Upper lobe of right lung (tissue), 1 donor: ENCODE measurements at places on chromosomes 12 and 14. TPM values are rescaled to one million over a fixed set of nuclear protein-coding genes. Genes with fewer than 3 reads are reported as not detected.

GSG1 gene
- total RNA-seq = not detected

ASIC1 gene
- 0.35 TPM for total RNA-seq

KIF5A gene
- 0.14 TPM for total RNA-seq

LRCOL1 gene
- 1.8 TPM for total RNA-seq

FOXA1 gene
- 20.6 TPM for total RNA-seq

PIANP gene
- total RNA-seq = 0.20 TPM

CLEC4C gene
- total RNA-seq = not detected

ENDOU gene
- 0.32 TPM for total RNA-seq

FITM1 gene
- 1.1 TPM for total RNA-seq

KRT6A gene
- 3.0 TPM for total RNA-seq

GRIP1 gene
- 5.2 TPM for total RNA-seq

DNA sequence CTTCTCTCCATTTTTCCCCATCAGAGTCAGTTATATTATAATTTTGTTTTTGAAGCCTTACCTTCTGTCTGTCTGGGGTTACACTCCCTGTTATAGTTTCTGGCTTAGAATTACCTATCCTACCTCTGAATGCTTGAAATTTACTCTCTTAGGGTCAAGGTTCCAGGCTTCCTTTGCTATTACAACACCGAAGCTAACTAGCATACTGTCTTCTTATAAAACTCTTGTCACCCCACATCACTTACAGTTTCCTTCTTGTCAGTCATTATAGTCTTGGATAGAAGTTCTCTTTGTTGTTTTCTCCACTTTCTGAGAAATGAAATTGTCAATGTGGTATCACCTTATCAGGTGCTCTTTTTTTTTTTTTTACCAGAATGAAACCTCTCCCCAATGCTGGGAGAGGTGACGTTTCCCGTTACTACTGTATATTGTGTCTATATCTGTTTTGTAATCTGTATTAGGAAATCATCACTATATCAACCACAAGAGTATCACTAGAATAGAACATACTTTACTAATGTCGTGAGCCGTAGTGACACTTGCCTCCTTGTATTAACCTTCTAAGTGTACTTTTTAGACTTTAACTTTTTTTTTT lies 69.2 kb upstream of the PSMA6 start:
- DNase-seq = no peak

GRCh38 chr12:99271071-99271470 lies 376.5 kb upstream of the GARIN6 start:
- DNase-seq = no peak

DNA sequence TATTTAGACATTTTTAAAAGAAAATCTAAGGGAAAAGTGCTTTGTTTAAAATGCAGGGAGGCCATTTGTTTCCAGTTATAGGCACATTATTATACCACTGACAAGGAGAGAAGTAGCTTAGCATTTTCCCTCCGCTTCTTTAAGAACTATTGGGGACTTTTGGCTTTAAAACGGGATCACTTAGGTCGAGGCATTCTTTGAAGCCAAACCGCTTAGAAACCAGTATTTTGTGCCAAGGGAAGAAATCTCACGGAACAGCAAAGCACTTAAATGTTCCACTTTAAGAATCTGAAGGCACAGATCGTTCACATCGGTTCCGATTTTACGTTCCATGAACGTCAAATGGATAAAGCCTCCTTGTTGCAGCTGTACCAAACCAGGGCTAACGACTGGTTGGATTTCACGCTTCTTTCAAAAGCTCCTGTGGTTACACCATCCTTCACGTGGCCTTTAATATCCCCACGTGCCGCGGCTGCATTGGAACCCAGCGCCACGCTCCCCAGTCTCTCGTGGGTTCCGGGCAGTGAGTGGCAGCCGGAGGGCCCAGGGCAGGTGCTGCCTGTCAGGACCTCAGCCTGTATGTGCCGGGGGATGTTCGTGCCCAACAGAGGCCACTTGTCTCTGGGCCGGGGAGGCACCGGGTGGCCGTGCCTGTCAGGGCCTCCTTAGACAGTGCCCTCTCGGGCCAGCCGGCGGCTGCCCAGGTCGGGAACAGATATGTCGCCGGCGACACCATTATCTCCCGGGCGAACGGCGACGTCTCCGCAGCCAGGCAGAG lies 195.4 kb downstream of the KIF26A start:
- peak; percentile 60 for DNase-seq

- no peak for DNase-seq
These were observed 51.0 kb downstream of the PAH start for GRCh38 chr12:102865821-102866615.

DNA sequence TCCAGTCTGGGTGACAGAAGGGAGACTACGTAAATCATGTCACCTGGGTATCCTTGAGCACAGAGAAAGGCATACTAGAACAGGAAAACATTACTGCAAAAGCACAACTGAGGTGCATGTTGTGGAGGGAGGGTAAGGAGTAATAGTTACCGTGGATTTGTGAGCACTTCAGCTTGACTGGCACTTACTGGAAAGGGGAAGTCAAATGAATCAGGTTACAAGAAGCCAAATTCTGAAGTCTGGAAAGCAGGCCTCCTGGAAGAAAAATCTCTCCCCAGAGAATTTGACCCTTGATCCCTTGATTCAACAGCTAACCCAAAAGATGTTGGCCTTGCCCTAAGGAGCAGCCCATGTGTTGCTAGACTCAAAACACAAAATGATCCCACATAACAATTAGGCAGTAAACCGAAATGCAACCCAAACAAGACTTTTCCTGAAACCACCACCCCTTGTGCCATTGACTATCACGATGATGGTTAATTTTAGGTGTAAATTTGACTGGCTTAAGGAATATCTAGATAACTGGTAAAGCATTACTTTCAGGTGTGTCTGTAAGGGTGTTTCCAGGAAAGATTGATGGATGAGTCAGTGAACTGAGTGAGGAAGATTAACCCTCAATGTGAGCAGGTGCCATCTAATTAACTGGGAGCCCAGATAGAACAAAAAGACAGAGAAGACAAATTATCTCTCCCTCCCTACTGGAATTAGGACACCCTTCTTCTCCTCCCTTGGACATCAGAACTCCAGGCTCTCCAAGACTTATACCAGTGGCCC lies 108.8 kb downstream of the SLC25A21 start:
- no peak for DNase-seq

GRCh38 chr12:124764870-124765580 lies 98.6 kb downstream of the SCARB1 start:
- DNase-seq = no peak

DNA sequence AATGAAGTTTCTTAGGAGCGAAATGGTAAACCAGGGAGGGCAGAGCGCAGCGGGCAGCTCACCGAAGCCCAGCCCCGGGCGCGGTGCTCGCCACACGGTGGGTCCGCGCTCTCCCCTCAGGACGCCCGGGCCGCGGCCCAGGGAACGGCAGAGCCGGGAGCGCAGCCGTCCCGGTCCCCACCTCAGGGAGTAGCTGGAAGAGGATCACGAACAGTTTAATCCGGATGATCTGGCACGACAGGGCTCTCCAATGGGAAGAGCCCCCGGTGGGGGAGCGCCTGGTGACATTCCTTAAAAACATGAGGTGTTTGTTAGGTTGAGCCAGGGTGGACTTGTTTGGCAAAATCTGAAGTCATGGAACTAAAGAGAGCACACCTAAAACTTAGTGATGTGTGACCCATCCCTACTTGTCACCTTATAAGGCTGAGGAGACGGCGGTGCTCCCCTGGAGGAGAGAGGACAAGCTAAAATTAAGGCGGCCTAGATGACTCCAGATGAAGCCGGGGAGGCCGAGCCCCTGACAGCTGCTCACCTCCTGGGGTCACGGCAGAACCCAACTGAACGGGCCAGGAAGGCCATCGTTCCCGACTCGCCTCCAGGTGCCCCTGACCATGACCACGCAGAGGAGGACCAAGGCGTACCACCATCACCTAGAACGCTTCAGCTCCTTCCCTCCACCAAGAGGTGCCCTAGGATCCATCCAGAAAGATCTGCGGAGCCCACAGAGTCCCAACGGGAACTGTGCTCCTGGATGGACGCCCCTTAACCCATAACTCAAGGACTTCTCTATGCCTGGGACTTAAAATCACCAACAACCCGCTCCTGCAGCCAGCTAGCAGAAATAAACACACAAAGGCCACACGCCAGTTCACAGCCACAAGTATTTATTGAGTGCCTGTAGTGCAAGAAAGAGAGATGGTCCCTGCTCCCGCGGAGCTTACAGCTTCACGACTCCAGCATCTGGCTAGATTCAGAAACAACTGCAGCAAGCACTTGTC lies 866 bp upstream of the PITPNM2 start:
- DNase-seq = no peak

DNA sequence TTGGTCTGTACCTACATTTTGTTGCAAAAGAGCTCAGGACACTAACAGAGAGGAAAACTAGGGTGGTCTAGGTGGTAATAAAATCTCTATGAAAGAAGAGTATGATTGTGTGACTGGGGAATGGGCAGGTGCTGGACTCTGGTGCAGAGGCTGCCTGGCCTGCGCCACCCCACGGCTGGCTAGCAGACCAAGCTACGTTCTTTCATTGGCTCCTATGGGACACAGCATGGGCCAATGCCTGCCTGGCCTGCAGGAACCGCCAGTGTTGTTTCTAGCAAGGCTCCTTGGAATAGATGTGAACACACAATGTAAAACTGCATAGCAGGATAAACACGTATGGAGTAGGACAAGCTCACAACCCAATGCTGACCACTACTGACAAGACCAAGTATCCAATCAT lies 51.7 kb upstream of the CORO1C start:
- DNase-seq = no peak

- DNase-seq = no peak
These were observed 300.7 kb downstream of the ADGRD1 start for GRCh38 chr12:131254374-131254773.

DNA sequence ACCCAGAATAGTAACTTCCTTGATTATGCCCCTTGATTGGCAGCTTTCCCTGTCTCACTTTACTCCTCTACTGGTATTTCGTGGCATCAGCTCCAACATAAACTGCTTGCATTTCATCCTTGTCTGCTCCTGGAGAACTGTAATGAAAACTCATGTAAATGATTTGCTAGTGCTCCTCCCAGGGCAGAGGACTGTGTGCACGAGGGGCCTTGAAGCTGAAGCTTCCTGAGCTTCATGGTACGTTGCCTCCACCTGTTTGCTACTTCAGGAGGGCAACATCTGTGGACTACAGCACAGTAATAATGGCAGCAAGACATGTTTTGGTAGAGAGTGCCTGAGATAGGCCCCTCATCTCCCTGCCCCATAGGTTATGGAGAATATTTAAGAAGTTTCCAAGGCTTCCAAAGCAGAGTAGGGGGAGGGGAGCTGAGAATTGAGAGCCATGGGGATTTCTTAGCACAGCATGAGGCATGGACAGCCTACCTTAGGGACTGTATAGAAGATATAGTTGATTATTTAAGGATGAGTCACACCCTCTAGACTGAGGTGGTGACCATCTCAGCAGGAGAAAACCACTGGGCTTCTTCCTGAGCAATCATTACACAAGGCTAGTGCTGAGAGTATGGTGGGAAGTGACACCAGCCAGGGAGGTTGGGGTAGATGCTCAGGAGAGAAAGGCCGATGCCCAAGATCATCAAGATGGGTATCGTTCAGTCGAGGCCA lies 29.5 kb downstream of the CCDC198 start:
- no peak for DNase-seq

- DNase-seq = no peak
These were observed 6.4 kb upstream of the ASCL1 start for GRCh38 chr12:102950950-102951619.

DNA sequence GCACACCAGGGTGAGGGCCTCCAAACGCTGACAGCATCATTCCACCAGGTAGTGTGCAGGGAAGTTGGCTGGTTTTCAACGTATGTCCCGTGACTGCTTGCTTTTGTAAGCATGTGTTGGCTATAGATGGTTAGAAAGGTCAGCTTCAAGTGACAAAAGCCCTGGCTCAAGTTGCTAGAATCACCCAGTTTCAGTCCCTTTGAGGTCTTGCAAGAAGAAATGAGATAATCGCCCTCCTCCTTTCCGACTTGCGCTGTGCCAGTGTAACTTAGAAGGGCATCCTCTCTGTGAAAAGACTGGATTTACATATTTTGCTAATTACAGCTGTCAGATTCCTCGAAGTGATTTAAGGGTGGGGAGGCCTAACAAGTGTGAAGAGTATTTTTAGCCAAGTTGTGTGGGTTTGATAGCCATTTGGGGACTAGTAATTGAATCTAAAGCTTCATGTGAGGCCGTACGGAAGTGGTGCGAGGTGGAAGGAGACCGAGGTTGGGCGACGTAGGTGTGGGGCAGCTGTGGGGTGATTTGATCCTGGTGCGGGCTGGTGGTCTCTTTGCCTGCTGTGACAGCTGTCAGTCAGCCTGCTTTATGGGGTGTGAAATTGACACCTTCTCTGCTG lies 94.7 kb downstream of the CHST11 start:
- no peak for DNase-seq

DNA sequence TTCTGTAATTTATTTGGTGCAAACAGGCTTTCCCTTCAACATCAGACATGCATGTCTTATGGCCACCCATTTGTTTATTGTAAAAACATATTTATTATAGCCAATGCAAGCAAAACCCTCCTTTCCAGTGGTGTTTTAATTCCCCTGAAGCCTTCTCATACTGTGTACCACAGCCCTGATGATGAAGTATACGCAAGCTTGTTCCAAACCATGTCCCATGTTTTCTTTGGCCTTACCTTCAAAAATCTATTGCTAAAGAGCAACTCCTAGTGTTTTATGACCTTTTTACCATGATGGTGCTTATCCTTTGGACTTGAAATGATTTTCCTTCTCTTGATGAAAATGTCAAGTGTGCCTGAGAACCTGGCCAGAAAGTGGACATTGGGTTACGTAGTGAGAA lies 85.9 kb upstream of the CCDC91 start:
- DNase-seq = no peak

DNA sequence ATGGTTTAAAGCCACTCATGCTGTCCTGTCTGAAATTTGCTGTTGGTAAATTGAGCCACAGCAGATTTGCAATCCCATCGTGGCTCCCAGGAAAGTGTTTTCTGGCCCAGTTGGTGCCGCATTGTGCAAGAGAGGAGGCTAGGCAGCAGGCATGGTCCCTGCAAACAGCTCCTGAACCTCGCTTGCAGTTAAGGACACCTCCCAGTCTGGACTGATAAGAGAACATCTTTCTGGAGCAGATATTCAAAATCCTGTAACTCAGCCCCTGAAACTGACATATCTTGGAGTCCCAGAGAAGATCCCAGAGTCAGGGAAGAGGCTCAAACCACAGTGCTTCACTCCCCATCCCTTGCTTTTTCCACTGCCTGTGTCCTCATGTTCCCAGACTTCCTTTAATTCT lies 328.6 kb upstream of the FKBP4 start:
- no peak for DNase-seq

GRCh38 chr12:122956035-122956434 lies 10.2 kb downstream of the ABCB9 start:
- DNase-seq = no peak

- no peak for DNase-seq
These were observed 74.4 kb upstream of the FBRSL1 start for GRCh38 chr12:132415327-132416120.

DNA sequence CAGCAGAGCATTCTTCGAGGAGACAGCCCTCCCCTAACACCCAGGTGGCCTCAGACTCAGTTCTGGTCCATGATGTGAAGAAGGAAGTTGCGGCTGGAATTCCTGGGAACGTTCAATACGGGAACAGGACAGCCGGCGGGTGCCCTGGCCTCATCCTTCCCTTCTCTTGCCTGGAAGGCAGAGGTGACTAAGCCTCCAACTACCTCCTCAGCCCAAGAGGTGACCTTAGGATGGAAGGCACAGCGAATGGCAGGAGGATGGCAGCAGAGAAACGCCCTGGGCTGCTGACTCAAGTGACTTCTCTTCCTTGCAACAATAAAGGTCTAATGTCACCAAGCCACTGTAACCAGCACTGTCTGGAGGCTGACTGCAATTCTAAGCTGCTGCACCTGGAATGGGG lies 36.1 kb downstream of the DHX37 start:
- DNase-seq = no peak

GRCh38 chr12:85697003-85697402 lies 139.2 kb downstream of the RASSF9 start:
- DNase-seq = no peak

- DNase-seq = no peak
These were observed 466.2 kb upstream of the FLRT2 start for GRCh38 chr14:85063747-85064146.
